ENCODE measurements at places on chromosomes 4 and X. TPM values are rescaled to one million over a fixed set of nuclear protein-coding genes. Genes with fewer than 3 reads are reported as not detected.
A peak's percentile ranks its signal among the peaks of the same experiment; 100 is the strongest.

DNA sequence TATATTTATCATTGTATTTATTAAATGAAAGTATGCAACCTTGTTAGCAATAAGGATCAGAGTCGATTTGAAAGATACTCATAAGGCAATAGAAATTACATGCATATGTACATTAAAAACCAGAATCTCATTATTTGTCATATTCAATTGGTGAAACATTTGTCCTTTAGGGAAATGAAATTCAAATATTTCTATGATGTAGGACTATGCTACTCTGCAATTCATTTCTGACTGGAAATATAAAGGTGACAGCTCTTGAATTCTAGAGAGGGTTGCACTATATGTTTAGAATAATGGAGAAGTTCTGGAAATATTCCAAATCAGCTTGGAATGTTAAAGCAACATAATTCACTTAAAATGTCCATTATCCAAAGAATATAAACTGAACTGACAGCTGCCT is 1519.8 kb downstream of the ARAP2 start:
- ATAC-seq: no peak

AMTN gene
- not detected for total RNA-seq

ACSL4 gene
- 77.2 TPM for total RNA-seq

IQSEC2 gene
- total RNA-seq: 3.6 TPM

- ATAC-seq: peak; percentile 93
Observed at GRCh38 chrX:40539214-40540142, 41.3 kb upstream of the ATP6AP2 start.

F8A1 gene
- 7.0 TPM for total RNA-seq

DNA sequence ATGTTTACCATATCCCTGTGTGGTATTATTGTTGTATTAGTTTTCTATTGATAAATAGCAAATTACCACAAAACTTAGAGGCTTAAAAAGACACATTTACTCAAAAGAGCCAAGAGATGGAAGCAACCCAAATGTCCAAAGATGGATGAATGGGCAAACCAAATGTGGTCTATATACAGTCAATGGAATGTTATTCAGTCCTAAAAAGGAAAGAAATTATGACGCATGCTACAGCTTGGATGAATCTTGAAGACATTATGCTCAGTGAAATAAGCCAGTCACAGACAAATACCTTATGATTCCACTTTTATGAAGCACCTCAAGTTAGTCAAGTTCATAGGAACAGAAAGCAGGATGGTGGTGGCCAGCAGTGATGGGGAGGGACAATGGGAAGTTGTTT is 144.7 kb downstream of the QDPR start:
- ATAC-seq: no peak

YIPF7 gene
- not detected for total RNA-seq

- ATAC-seq: peak; percentile 3
Observed at GRCh38 chrX:136766785-136767103, 14.0 kb downstream of the ARHGEF6 start.

KLHL4 gene
- total RNA-seq: 3.5 TPM

RAB41 gene
- 1.3 TPM for total RNA-seq

MAGIX gene
- 2.3 TPM for total RNA-seq

CCDC149 gene
- total RNA-seq: 7.1 TPM

- ATAC-seq: no peak
Observed at GRCh38 chrX:139290310-139290709, 240.2 kb upstream of the F9 start.

GRCh38 chrX:112380541-112381278 is 298.1 kb upstream of the TRPC5 start:
- no peak for ATAC-seq

DNA sequence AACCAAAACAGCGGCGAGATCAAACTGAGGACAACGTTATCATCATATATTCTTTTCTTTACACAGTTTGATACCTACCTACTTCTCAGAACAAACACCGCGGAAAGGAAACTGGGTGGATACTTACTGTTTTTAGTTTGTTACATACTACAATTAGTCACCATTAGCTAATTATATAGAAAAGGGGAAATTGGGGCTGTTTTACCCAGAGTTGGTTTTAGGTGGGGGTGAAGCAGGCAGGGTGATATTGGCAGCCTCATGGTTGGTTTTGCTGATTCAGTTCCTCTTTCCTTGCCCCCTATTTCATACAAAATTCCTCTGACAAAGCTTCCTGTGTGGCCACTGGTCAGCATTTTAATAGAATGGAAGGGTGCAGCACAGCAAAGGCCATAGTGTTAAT is 77.8 kb downstream of the SORBS2 start:
- ATAC-seq: no peak

DNA sequence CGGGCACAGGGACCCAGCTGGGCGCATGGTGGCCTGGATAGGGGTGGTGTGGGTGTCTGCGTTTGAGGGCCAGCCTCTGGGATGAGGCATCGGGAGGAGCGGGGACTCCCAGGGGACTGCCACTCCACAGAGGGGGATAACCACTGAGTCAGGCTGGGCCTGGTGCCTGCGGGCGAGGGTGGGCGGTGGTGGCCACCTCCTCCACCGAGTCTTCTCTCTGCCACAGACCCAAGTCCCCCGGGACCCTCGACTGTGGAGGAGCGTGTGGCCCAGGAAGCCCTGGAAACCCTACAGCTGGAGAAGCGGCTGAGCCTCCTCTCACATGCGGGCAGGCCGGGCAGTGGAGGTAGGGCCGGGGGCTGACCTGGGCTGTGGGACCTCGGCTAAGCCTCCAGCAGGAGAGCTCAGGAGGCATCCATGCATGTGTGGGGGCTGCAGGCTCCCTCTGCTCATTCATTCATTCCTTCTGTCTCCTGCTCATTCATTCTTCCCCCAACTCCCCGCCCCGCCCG is 26.4 kb downstream of the DOK7 start:
- ATAC-seq: no peak

SPIN2A gene
- 10.9 TPM for total RNA-seq

DNA sequence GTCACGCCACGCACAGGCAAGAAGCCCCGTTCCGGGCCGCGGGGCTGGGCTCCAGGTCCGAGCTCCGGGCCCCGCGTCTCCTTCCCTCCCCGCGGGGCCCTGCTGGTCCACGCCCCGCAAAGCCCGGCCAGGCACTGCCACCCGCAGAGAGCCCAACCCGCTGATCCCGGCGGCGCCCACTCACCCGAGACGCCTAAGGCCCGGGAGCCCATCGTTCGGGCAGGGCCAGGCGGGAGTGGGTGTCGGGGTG is 870 bp downstream of the PDZD4 start:
- no peak for ATAC-seq

DNA sequence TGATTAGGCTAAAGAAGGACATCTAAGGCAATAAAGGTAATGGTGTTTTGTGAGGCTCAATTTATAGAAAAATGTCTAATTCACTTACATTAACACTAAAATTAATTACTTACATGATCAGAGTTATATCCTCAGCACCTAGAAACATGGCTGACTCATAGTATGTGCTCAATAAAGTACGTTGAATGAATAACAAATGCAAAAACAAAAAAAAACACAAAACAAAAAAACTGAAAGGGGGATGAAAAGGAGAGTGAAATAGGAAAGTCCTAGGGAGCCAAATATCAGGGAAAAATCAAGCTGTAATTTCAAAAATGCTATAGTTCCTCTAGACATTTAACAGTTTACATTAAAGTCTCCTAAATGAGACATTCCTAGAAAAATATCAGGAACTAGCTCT is 18.7 kb downstream of the MBNL3 start:
- ATAC-seq: no peak

DNA sequence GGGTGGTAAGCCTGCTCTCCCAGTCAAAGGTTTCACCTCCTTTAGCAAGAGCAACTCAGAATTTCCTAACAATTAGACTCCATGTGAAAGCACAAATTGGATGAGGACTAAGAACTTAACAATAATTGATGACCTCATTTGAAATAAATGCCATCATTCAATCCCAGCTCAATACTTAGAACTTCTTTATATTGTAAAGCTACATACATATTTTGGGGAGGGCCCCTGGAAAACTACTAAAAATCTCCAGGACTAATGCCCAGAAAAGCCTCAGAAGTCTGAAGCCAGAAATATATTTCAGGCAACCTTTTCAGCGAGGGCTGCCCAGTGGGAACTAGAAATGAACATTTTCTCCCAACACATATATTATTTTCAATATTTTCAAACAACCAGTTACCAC is 38.1 kb downstream of the AMOT start:
- no peak for ATAC-seq

KLHL13 gene
- 39.7 TPM for total RNA-seq

DNA sequence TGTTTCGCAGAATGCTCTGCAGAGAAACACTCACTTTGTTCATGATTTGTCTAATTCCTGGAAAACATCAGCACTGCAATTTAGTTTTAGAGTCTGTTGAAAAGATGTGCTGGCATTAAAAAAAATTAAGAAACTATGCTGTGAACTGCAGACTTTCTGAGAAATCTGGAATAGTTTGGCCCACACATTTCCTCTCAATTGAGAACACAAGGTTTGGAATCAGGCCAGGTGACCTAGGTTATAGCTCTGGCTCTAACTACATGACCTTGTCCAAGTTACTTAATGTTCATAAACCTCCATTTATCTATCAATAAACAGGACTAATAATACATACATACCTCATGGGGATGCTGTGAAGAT is 61.4 kb upstream of the ENPEP start:
- ATAC-seq: no peak

CENPI gene
- 11.9 TPM for total RNA-seq

DNA sequence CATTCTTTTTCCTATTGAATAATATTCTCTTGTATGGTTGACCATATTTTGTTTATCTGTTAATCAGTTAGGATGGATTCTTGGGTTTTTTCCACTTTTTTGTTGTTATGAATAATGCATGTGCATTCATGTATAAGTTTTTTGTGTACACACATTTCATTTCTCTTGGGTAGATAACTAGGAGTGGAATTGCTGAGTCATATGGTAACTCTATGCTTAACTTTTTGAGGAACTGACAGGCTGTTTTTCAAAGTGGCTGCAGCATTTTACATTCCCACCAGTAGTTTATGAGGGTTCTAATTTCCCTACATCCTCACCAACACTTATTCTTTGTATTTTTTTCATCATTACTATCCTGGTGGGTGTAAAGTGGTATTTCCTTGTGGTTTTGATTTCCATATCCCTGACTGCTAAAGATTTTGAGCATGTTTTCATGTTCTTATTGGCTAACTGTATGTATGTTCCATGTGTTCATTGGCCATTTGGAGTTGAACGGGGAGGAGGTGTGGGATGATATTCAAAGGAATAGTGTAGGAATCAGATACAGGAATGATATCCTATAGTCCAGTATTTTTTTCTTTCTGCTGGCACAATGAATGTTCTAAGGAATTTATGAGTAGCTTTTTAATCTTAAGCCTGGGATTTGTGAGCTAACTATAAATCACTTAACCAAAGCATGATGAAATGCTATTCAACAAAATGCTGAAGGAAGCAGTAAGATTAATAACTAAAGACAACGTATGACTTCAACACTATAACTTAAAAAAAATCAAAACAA is 114.3 kb downstream of the AMELX start:
- ATAC-seq: no peak

CSN2 gene
- 0.28 TPM for total RNA-seq

DNA sequence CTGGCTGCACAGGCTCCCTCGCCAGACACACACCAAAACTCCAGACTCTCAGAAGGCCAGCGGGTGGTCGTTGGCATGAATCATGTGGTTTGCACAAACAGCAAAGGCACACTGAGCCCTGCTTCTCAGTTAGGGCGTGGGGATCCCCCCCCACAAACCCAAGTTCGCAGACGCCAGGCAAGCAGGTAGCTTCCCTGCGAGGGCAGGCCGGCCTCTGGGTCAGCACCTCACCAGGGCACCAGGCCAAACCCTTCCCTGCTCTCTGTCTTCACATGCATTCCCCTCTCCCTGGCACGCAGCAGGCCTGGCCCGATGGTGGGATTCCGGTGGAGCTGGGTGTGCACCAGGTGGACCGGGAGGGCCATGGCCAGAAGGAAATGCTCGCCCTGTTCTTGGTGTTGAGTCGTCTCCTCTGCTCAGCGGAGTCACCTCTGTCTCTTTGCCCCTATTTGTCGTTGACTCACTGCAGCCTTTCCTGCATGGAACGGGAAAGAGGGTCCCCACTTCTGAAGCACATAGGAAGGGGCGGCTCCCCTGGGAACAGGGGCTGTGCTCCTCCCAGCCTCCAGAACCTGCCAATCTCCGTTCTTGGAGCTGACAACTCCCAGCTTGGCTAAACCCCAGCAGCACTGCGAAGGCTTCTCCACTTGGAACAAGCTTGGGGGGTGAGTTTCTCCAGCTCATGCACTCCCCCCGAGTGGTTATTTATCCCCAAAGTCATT is 51.4 kb downstream of the SORCS2 start:
- ATAC-seq: no peak

- peak; percentile 41 for ATAC-seq
Observed at GRCh38 chr4:127698789-127699200, 31.4 kb upstream of the SLC25A31 start.

DCAF4L1 gene
- total RNA-seq: 0.43 TPM

PABPC1L2A gene
- not detected for total RNA-seq

SPANXA2 gene
- not detected for total RNA-seq

DNA sequence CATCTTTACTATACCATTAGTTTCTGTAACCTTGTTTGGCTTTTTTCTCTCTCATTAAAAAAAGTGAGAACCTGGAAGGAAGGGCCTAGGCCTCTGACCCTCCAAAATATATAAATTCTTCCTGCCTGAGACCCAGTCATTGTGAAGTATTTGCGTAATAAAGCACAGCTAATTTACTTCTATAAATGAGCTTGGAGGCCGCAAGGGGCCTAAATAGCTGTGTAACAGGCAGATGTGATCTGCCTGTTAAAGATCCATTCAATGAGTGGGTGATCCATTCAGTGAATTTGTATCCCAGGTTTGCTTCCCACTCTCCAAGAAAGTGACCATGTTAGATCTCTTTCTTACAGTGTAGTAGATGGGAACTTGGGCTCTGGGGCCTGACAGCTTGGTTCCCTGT is 595 bp upstream of the PYURF start:
- no peak for ATAC-seq

GRCh38 chr4:107987916-107988762 is 1.6 kb upstream of the HADH start:
- ATAC-seq: no peak

DNA sequence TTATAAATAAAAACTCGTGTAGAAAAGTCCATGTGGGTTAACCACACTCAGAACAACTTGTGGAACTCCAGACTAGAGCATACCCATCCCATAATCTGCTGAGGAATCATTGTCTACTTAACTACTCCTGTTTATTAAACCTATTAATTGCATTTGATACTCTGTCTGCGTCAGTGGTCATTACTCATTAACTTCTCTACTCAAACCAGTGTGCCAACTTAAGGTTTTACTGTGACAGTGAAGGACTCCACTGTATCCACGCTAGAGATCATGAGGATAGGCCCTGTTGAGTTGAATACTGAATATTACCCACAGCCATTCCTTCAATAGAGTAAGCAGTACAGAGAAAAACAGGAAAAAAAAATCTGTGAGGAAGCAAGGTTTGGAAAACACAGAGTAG is 17.3 kb downstream of the HPGD start:
- ATAC-seq: no peak

GRCh38 chrX:119784747-119785446 is 6.5 kb downstream of the RPL39 start:
- ATAC-seq: no peak

- no peak for ATAC-seq
Observed at GRCh38 chr4:140091305-140091704, 62.7 kb downstream of the MAML3 start.

CENPE gene
- total RNA-seq: 3.1 TPM

All from motor neuron (in vitro differentiated cells).